ENCODE measurements at places on chromosomes 7 and 10.

DNA sequence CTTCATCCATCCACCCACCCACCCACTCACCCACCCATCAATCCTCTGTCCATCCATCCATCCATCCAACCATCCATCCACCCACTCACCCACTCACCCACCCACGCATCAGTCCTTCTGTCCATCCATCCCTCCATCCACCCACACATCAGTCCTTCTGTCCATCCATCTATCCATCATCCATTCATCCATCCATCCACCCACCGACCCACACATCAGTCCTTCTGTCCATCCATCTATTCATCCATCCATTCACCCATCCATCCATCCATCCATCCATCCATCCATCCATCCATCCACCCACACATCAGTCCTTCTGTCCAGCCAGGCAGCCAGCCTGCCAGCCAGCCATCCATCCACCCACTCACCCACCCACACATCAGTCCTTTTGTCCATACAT lies 15.8 kb upstream of the GRIFIN start:
- no peak for DNase-seq

DNA sequence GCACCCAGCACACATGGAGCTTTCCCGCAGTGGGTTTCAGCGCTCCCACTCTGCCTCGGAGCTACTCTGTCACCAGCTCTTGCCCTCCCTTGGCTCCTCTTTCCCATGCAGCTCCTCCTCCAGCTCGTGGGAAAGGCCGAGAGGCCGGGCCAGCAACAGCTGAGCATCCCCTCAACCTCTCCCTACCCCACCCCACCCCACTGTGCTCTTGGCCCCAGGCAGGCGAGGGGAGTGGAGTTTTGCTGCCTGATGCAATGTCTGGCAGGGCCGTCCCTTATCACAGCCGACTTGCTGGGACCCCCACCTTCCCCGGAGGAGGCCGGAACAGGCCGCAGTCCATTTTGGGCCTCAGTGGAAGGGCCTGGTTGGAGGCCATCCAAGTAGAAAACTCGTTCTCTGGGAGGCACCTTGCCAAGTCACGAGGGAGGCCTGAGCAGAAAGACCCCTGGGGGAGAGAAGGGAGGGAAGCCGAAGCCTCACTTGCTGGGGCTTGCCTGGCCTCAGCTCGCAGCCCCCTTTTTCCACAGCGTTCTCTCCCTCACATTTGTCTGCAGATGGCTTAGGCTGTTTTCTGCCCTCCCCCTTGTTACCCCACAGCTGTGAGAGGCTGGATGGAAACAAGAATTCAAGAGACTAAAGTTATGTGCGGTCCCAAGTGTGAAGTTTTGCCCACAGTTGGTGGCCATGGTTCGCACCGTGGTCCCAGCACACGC lies 35.3 kb downstream of the CHST3 start:
- DNase-seq, result no peak

GRCh38 chr7:106485031-106485551 lies 175.9 kb downstream of the CCDC71L start:
- no peak for DNase-seq

DNA sequence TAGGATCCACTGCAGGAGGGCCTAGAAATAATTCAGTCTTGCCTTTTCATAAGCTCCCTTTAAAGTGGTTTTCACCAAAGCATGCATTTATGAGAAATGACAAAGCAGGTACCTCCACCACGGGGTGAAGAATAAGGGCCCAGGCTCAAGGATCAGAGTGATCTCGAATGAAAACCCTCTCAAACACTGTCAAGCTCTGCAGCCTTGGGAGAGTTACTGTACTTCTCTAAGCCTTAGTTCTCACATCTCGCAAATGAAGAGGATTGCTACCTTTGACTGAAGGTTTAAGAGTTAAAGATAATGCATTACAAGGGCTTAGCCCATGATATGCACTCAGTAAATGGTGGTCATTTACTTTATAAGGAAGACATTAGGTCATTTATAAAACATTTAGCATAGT lies 81.7 kb downstream of the CUBN start:
- no peak for DNase-seq

- DNase-seq, result no peak
Observed at GRCh38 chr7:133061357-133061756, 20.5 kb downstream of the CHCHD3 start.

DNA sequence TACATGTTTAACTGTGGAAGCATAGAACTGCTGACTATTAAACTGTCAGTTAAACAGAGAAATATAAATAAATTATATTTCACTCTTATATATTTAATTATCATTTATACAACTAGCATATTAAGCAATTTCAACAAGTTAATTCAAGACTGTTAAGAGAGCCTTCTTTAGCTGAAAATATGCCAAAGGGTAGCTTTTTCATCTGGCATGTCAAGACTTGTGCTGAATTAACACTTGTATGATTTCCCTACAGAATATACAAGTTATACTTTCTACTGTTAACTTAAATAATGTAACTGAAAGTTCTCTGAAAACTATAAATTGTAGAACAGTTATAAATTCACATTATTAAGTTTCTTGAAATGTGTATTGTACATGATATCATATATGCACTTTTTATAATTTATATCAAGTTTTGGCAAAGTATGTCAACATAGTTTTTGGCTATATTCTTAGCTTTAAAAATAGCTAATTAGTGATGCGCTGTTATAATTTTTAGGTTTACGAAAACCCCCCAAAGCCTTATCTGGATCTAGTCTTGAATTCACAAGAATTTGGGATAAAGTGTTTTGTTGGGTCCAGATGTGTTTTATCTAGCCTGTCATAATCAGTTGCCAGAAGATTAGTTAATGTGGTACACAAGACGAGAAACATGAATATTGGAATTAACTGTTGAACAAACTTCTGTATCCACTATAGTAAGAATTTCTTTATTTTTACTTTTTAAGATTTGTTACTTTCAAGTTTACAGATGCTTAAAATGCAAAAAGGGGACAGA lies 231.1 kb upstream of the FOXP2 start:
- no peak for DNase-seq

DNA sequence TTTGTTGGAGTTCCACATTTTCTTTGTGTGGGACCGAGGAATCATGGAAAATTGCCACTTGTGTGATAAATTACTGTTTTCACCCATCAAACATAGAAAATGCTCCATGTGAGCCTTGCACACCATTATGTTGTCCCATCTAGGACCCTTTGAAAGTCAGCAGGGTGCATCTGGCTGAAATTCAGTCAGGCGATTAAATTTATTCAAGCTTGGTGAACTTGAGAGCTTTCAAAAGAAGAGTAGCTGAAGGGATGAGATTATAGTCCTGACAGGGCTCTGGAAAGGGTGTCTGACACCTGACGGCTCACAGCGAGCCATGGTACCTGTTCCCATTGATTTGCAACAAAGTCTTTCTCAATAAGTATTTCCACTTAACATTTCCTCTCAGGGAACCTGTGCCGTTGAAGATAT lies 399.7 kb upstream of the ETV1 start:
- DNase-seq, result no peak

DNA sequence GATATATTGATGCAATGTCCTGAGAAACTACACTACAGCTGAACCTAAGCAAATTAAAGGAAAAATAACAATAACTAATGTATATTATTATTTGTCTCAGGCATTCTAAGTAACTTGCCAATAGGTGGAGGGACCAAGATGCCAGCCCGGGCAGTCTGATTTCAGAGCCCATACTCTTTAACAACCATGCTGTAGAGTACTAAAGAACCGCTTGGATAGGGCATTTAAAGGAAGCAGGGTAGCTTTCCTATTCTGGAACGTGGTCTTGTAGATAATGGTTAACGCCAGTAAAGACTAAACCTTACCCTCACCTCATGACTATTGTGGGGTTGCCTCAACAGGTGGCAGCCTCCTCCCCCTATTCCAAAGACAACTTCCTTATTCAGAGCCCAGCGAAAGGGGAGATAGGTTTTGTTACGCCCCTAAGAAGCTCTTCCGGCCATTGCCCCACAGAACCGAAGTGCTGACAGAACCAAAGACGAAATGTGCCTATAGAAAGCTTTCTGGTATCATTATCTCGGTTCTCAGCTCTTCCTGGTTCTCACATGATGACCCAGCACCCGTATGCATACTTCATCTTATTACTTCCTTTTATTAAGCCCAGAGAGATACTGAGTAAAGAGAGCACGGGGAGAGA lies 707 bp upstream of the C1GALT1 start:
- DNase-seq, result peak; percentile 42

DNA sequence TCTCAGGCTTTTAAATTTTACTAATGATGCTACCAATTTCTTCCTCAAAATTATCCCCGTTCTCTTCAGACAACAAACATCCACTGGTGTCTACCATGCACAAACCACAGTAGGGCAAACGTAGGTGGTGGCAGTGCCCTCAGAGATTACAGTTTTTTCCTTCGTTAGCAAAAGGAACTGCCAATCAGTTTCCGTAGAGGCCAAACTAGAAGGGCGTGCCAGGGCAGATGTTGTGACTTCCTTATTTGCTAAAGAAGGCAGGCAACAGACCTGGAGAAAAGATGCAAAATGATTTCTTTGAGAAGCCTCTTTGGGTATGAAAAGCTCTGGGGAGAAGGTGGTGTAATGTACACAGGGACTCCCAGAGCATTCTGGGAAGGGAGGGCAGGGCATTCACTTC lies 7.6 kb upstream of the FAM180A start:
- no peak for DNase-seq

DNA sequence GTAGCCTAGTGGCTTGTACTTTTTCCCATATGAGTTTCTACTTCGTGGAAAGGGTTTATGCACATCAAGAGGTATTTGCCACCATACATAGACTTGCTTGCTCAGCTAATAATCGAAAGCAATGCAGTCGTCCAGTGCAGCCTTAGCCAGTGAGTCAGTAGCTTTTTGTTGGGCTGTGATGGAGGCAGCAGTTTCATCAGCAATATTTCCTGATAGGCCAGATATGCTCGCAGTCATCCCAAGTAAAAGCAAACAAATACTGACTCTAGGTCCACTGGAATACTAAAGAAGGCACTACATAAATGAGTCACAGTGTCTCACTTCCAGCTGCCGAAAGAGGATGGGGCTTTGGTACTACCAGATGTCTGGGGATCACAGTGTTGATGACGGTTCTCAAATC lies 2.1 kb upstream of the BNIP3 start:
- DNase-seq, result no peak
